Left lung (tissue), 14 donors: ENCODE measurements at places on chromosomes 13 and 19. TPM values are rescaled to one million over a fixed set of nuclear protein-coding genes. Genes with fewer than 3 reads are reported as not detected.

DNA sequence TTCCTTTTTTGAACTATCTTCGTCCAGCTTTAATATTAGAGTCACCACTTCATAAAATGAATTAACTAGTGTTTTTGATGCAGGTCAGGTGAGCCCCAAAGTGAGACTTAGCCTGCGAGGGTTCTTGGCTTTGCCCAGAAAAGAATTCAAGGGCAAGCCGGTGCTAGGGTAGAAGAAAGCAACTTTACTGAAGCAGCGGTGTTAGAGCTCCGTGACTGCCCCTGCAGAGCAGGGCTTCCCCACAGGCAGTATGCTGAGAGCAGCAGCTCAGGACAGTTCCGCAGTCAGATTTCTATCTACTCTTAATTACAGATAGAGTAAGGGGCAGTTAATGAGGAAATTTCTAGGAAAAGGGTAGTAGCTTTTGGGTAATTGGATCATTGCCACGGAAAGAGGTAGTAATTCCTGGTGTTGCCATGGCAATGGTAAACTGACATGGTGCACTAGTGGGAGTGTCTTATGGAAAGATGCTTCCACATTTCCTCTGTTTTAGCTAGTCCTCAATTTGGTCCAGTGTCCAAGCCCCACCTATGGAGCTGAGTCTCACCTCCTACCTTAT lies 432.2 kb upstream of the ZNF507 start:
- H3K4me3 ChIP-seq, result no peak overlapping the region
- H3K27me3 ChIP-seq, result no peaks in the 10 kb centered on the region
- no peaks in the 10 kb centered on the region for H3K4me1 ChIP-seq
- DNase-seq, result peak; percentile 24

DNA sequence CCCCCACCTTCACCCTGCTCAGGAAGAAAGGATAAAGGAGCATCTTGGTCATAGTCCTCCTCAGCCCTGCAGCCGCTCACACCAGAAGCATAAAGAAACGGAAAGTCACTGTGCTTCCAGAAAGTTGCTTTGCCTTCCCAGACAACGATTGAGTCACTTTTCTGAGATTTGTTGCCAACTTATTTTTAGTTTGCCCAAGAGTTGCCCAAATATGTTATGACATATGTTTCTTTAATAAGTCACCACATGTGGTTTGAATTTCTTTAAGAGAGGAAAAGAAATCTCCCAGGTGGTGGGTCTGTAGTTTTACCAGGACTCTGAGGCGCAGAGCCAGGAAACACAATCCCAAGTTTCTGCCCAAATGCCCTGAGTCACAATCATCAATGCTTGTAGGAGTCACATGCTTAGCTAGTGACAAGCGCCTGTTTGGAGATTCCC lies 63.4 kb upstream of the LRCH1 start:
- H3K27ac ChIP-seq, result no peak overlapping the region
- H3K4me1 ChIP-seq, result peaks cover 11% of the 10 kb centered on the region
- no peak for DNase-seq
- H3K36me3 ChIP-seq, result no peaks in the 10 kb centered on the region

GRCh38 chr13:37495046-37495445 lies 103.5 kb downstream of the POSTN start:
- H3K27me3 ChIP-seq, result no peaks in the 10 kb centered on the region
- H3K27ac ChIP-seq, result no peak overlapping the region
- no peaks in the 10 kb centered on the region for H3K36me3 ChIP-seq
- no peak for DNase-seq
- no peak overlapping the region for H3K4me3 ChIP-seq

- H3K27me3 ChIP-seq, result no peaks in the 10 kb centered on the region
- H3K27ac ChIP-seq, result no peak overlapping the region
- no peaks in the 10 kb centered on the region for H3K36me3 ChIP-seq
- no peaks in the 10 kb centered on the region for H3K4me1 ChIP-seq
- no peak for DNase-seq
These were observed 637.2 kb upstream of the MIR17HG start for GRCh38 chr13:90710164-90710759.

- H3K4me1 ChIP-seq, result peaks cover 31% of the 10 kb centered on the region
- no peak for DNase-seq
- H3K36me3 ChIP-seq, result no peaks in the 10 kb centered on the region
- no peaks in the 10 kb centered on the region for H3K27me3 ChIP-seq
- H3K27ac ChIP-seq, result no peak overlapping the region
These were observed 1.0 kb upstream of the MEF2B start for GRCh38 chr19:19170873-19171672.

DNA sequence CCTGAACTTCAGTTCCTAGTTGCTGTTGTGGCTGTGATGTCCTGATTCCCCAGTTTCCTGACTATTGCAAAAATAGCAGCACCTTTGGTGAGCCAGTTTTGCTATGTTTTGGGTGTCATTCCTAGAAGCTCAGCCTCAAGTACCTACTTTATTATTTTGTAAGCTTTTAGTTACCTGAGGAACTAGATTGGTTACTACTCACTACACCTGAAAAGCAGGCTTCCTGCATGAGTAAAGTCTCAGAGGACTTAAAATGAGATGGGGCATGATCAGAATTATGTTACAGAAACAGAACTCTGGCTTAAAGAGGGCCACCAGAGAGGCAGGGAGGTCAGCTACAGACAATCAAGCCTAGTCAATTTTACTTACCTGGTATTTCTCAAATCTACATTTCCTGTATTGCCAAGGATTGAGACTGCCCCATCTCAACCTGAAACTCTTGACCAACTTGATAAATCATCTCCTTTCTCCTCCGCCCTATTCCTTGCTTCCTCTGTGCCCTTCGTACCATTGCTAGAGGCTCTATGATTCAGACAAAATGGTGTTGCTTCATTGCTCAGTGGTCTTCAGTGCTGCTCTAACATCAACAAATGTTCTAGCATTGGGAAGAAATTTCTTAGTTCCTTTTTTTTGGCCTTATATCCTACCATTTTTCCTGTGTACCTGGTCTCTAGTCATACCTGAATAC lies 58.9 kb downstream of the RAP2A start:
- no peak overlapping the region for H3K4me3 ChIP-seq
- DNase-seq, result no peak
- no peak overlapping the region for H3K27ac ChIP-seq
- no peaks in the 10 kb centered on the region for H3K4me1 ChIP-seq
- H3K36me3 ChIP-seq, result no peaks in the 10 kb centered on the region

- no peak overlapping the region for H3K4me3 ChIP-seq
- no peaks in the 10 kb centered on the region for H3K36me3 ChIP-seq
- DNase-seq, result no peak
These were observed 285.5 kb downstream of the UQCRFS1 start for GRCh38 chr19:28927456-28927855.

DNA sequence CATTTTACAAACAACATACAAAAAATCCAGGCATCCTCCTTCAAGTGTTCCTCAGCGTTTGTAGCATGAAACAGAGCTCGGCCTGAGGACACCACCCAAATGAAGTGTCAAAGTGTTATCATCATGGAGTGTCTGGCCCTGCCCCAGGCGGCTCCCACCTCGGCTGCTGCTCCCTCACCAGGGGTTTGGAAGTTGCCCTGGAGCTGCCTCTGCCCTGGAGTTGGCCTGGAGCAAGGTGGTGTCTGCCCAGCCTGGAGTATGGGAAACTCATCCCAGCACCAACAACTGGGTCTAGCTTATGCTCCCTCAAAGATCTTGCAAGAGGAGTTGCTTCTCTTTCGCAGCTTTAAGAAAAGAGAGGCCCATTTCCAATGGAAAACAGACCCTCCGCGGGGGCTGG lies 120.4 kb downstream of the FOXO1 start:
- H3K36me3 ChIP-seq, result no peaks in the 10 kb centered on the region
- H3K27ac ChIP-seq, result no peak overlapping the region
- H3K27me3 ChIP-seq, result no peaks in the 10 kb centered on the region
- no peaks in the 10 kb centered on the region for H3K4me1 ChIP-seq

DNA sequence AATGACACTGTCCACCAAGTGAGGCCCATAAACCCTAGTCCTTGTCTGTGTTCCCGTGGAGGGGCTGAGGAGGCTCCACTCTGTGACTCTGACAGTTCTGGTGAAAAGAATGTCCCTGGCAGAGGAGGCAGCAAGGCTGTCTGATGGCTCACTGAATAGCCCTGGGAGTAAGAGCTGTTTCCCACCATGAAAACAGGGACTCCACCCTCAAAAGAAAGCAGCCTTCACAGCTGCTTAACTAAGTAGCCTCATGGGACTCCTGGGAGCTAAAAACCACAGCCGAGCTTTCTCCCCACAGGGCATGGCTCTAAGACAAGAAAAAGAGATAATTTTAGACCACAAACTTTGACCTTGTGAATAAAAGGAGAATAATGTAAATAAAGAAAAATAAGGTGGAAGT lies 135.1 kb upstream of the FRY start:
- H3K4me3 ChIP-seq, result no peak overlapping the region
- H3K36me3 ChIP-seq, result no peaks in the 10 kb centered on the region
- no peaks in the 10 kb centered on the region for H3K27me3 ChIP-seq
- no peak for DNase-seq
- H3K4me1 ChIP-seq, result no peaks in the 10 kb centered on the region
- H3K27ac ChIP-seq, result no peak overlapping the region

GRCh38 chr13:32176696-32177095 lies 138.5 kb downstream of the ZAR1L start:
- no peaks in the 10 kb centered on the region for H3K4me1 ChIP-seq
- H3K4me3 ChIP-seq, result no peak overlapping the region
- no peak for DNase-seq
- H3K27ac ChIP-seq, result no peak overlapping the region
- no peaks in the 10 kb centered on the region for H3K27me3 ChIP-seq

- no peak for DNase-seq
- H3K4me1 ChIP-seq, result no peaks in the 10 kb centered on the region
- H3K4me3 ChIP-seq, result no peak overlapping the region
- H3K27me3 ChIP-seq, result no peaks in the 10 kb centered on the region
- H3K27ac ChIP-seq, result no peak overlapping the region
These were observed 82.5 kb downstream of the AKAP11 start for GRCh38 chr13:42354241-42355091.

LRRC25 gene
- 53.7 TPM for total RNA-seq

TNFSF9 gene
- total RNA-seq, result 10.2 TPM

TEX26 gene
- total RNA-seq, result 0.47 TPM

BEST2 gene
- not detected for total RNA-seq

VSTM2B gene
- total RNA-seq, result not detected

TINCR gene
- total RNA-seq, result 0.76 TPM

TGFBR3L gene
- 0.55 TPM for total RNA-seq

B3GNT8 gene
- 21.8 TPM for total RNA-seq

PSG7 gene
- not detected for total RNA-seq

ACP7 gene
- total RNA-seq, result not detected

EPSTI1 gene
- total RNA-seq, result 21.1 TPM

HCST gene
- 26.0 TPM for total RNA-seq
